ENCODE measurements at places on chromosomes 4 and X. TPM values are rescaled to one million over a fixed set of nuclear protein-coding genes. Genes with fewer than 3 reads are reported as not detected.

The SLC2A9 gene
- 9.3 TPM for total RNA-seq

- H3K4me3 ChIP-seq: no peak overlapping the region
- H3K27ac ChIP-seq: no peak overlapping the region
- no peaks in the 10 kb centered on the region for H3K4me1 ChIP-seq
- no peak for DNase-seq
Measured at GRCh38 chrX:142978130-142978684, 47.5 kb upstream of the SPANXN4 start.

The UGT2B10 gene
- total RNA-seq: not detected

DNA sequence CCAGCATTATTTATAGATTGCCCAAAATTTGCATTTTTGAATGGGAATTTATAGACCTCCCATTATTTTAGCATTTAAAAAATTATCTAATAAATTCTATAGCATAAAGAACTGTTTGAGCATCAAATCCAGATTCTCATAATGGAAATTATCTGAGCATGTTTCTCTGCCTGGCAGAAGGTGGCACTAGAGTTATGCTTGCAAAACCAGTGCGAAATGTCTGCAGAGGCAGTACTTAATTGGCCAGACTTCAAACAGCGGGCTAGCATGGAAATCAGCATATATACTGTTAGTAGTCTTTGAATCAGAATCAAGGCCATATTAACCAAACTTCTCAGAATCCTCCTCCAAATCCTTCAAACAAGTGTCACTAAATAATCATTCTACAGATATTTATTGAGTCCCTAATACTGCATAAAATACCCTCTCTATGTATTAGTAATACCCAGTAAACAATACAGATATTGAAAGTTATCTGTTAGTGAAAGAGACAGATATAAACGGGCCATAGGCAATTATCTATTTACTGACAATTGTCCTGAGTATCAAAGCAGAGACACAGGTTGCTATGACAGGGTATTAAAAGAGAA, 78.7 kb upstream of the DCLK2 start:
- H3K36me3 ChIP-seq: no peaks in the 10 kb centered on the region
- H3K27ac ChIP-seq: no peak overlapping the region
- H3K4me3 ChIP-seq: no peak overlapping the region
- no peaks in the 10 kb centered on the region for H3K4me1 ChIP-seq
- no peak for DNase-seq

- no peaks in the 10 kb centered on the region for H3K27me3 ChIP-seq
- peaks cover 21% of the 10 kb centered on the region for H3K4me1 ChIP-seq
- H3K4me3 ChIP-seq: no peak overlapping the region
- no peak overlapping the region for H3K27ac ChIP-seq
Measured at GRCh38 chr4:107714256-107714655, 5.8 kb downstream of the PAPSS1 start.

The MAGEC1 gene
- not detected for total RNA-seq

The VCX3A gene
- total RNA-seq: not detected

The ZNF711 gene
- 3.0 TPM for total RNA-seq

DNA sequence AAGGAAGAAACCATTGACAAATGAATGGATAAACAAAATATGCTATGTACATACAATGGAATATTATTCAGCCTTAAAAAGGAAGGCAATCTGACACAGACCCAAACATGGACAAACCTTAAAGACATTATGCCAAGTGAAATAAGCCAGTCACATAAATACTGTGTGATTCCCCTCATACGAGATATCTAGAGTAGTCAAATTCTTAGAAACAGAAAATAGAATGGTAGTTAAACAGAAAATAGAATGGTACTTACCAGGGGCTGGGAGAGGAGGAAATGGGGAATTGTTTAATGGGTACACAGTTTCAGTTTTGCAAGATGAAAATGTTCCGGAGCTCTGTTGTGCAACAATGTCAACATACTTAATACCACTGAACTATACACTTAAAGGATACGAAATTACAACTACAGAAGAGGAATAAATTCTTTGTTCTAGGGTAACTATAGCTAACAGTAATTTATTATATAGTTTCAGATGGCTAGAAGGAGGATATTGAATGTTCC, 47.8 kb upstream of the DUSP21 start:
- H3K27ac ChIP-seq: no peak overlapping the region
- H3K4me3 ChIP-seq: no peak overlapping the region
- no peaks in the 10 kb centered on the region for H3K36me3 ChIP-seq
- H3K27me3 ChIP-seq: no peaks in the 10 kb centered on the region
- DNase-seq: no peak
- no peaks in the 10 kb centered on the region for H3K4me1 ChIP-seq
